Fibroblast of skin of left quadriceps (primary cell): ENCODE measurements at places on chromosomes 2 and 18.
A peak's percentile ranks its signal among the peaks of the same experiment; 100 is the strongest.

- peak; percentile 79 for DNase-seq
Measured at GRCh38 chr2:235300368-235301201, 193.3 kb upstream of the AGAP1 start.

DNA sequence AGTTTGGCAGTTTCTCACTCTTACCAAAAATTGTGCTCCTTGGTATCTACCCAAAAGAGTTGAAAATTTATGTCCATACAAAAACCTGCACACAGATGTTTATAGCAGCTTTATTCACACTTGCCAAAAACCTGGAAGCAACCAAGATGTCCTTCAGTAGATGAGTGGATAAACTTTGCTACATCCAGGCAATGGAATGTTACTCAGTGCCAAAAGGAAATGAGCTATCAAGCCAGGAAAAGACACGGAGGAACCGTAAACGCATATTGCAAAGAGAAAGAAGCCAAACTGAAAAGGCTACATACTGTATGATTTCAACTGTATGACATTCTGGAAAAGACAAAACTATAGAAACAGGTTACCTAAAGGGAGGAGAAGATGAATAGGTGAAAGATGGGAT, 36.1 kb downstream of the TMEM163 start:
- no peak for DNase-seq

DNA sequence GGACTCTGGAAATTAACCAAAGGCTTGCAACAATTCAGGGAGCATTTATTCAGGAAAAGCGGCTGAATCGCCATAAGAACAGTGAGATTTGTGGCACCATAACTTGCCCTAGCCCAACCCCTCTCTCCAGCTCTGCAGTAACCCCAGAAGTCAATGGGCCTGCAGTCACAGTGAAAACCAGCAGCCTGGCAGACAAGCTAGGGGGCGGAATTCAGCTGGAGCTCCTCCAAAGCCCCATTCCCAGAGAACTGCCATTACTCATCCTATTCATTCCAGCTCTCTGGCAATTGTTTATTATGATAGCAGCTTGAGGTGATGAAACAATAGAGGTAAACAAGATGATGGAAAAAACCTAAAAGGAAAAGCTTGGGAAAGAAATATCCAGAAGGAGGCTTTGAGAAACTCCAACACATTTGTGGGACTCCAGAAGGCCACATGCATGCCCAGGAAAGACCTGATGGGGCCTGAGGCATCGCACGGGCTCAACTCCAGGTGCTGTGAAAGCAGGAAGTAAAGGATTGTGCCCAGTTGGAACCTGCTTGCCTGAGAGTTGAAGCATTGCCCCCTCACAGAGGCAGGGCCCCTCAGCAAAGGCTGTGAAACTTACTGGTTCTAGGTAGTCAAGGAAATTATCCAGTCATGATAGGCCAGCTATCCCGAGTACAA, 126.7 kb downstream of the TWIST2 start:
- DNase-seq = peak; percentile 76

GRCh38 chr18:11521853-11522252, 87.5 kb upstream of the SLC35G4 start:
- DNase-seq = no peak

DNA sequence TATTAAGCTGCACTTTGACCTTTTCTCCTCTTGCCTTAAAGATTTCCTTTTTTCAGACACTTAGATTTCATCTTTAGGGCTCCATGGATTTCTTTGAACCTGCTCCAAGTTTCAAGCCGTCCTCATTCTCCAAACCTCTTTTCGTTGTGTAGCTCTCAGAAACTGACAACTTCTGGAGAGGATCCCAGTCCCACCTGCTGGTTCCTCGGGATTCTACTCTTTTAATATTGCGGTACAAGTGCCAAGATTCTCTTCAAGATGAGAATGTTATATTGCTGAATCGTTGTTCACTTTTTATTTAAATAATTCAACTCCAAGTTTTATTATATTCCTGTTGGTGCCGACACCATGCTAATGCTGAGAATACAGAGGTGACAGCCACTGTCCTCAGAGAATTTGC, 141.1 kb downstream of the CDH20 start:
- DNase-seq = no peak

DNA sequence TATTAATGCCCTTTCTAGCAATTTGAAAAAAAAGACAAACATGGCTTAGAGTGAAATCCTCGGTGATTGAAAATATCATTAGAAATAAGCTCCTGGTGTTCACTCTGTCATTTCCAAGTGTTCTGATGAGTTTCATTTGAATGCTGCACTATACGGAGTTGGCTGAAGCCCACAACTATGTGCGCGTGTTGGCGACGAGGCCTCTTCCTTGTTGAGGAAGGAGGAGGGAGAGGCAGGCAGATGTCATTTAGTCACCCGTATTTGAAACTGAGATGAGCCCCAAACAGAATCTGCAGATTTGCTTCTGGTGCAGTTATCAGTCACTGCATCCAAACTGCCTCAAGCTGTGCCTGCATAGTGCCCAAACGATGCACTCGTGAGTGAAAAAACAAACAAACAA, 23.5 kb upstream of the SKOR2 start:
- no peak for DNase-seq

GRCh38 chr18:47865183-47865582, 65.3 kb downstream of the SMAD2 start:
- no peak for DNase-seq

DNA sequence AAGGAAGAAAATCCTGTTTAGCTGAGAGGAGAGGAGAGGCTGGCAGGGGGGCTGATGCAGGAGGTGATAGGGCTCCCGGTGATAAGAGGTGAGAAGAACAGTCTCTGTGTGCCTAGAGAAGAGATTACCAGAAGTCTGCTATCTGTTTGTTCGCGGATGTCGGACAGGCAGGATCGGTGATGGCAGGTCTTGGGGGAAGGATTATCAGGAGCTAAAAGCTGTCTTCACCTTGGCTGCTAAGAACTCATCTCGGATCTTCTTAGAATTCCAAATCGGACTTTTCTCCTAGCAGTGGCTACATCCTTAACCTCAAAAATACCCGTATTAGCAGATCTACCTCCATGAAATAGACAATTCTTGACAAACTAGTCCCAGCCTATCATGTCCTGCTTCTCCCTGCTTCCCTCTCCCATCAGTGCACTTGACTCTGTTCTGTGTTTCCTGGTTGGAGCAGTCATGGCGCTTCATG, 282.1 kb upstream of the TRIB2 start:
- DNase-seq = no peak

DNA sequence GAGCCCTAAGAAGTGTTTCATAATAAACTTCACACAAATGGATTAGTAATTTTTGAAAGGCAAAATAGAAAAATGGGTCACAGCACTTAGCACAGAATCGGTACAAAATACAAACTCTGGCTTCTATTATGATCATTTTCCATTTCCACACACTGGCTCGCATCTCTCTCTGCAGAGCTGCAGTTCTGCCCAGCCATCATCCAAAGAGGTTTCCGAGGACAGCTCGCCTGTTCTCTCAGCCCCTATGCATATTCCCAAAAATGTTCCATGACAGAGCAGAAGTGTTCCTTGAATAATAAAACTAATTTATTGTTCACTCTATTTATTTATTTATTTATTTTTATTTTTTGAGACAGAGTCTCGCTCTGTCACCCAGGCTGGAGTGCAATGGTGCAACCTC, 115.6 kb downstream of the AP1S3 start:
- no peak for DNase-seq

GRCh38 chr2:207718521-207718920, 7.1 kb downstream of the CCNYL1 start:
- DNase-seq = no peak

DNA sequence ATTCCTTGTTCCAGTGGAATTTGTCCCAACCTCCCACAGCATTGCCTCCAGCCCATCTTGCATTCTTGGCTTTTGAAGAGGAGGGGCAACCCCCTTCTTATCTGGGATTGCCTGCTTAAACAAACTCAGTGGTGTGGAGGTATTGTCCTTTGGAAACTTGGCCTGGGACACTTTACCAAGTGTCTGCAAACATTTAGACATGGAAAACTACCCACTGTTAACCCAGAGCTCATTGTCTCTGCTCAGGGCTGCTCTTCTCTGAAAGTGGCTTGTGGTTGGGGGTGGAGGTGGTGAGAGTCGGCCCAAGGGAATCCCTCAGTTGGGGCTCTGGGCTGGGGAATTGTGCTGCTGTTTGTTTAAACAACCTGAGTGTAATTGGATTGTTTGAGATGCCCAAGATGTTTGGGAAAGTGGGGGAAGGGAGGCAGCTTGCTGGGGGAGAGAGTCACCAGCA, 178.3 kb upstream of the GATA6 start:
- DNase-seq = no peak

- DNase-seq = peak; percentile 63
Measured at GRCh38 chr2:199100326-199101110, 357.2 kb downstream of the SATB2 start.

- no peak for DNase-seq
Measured at GRCh38 chr2:72198532-72199241, 51.0 kb upstream of the CYP26B1 start.

GRCh38 chr2:47401789-47402554, 984 bp upstream of the MSH2 start:
- no peak for DNase-seq

DNA sequence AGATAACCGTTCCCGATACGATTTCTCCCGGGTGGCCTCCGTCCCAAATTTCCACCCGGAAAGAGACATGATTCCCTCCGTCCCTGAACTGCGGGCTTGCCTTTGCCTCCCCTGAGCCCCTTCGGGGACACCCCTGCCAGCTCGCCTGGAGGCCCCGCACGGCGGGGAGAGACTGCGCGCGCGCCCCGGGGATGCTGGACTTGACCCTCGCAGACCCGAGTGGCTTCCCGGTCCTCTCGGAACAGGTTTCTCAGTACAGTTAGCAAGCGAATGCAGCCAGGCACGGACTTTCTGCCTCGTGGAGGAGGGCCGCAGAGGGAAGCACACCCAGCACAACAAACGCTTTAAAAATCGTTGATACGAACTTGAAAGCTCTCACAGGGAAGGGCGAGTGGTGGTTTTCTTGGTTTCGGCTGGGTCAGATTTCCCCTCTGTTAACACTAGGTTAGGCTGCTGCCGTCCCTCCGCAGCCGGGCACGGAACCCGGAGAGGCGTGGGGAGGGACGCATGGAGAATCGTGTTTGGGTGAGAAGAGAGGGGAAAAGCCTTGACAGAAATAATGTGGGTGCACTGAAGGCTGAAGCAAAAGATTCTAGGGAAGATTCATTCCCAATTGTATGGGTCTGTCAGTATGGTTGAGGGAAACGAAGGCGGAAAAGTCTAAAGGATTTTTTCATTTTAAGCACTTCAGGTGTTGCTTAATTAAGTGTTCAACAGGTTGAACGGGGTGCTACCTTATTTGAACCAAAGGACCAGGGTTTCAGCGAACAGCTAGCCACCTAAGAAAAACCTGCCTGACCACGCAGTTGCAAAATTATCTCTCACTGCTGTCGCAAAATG, 916 bp downstream of the TNFRSF11A start:
- no peak for DNase-seq

- no peak for DNase-seq
Measured at GRCh38 chr2:238754259-238754658, 93.6 kb upstream of the TWIST2 start.

- DNase-seq = no peak
Measured at GRCh38 chr18:29928081-29928480, 1114.5 kb downstream of the DSC3 start.

- DNase-seq = no peak
Measured at GRCh38 chr18:56841836-56842235, 190.7 kb downstream of the WDR7 start.

GRCh38 chr2:28604284-28604843, 108.5 kb downstream of the PLB1 start:
- DNase-seq = no peak

- DNase-seq = no peak
Measured at GRCh38 chr2:109351164-109351756, 222.3 kb downstream of the SH3RF3 start.

- no peak for DNase-seq
Measured at GRCh38 chr2:130837811-130838565, 1.3 kb downstream of the ARHGEF4 start.

DNA sequence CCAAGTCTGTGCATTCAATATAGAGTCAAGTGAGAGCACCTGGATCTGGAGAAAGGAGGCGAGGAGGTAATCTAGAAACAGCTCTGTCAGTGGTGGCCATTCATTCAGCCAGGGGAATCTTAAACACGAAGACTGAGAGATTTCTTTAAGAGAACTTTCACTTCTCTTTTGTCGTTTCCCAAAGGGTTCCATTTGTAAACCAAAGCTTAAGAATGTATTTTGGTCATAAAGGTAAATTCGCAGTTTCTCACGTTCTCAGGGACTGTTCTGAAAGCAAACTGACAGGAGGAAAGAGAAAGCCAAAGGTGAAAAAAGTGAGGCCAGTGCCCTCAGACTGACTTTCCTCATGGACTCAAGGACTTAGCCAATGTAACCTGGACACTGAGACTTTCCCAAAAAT, 513.5 kb downstream of the CMPK2 start:
- DNase-seq = no peak

GRCh38 chr2:10897956-10898355, 13.8 kb upstream of the KCNF1 start:
- no peak for DNase-seq

DNA sequence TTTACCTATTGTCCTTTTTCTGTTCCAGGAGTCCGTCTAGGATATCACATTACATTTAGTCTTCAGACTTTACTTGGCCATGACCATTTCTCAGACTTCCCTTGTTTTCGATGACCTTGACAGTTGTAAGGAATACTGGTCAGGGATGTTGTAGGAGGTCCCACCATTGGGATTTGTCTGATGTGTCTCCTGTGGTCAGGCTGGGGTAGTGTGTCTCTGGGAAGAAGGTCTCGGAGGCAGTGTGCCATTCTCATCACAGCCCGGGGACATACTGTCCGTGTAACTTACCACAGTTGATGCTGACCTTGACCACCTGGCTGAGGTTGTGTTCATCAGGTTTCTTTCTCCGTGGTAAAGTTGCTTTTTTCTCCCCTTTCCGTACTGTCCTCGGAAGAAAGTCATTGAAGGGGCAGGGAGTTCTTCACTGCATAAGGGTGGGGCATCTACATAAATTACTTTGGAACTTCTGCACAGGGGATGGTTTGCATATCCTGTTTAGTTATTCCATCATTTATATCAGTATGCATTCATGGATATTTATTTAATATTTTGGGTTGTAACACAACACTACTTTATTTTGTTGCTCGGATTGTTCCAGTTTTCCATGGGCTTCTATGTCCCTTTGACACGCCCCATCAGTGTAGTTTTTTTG, 41.2 kb downstream of the ZNF532 start:
- no peak for DNase-seq

DNA sequence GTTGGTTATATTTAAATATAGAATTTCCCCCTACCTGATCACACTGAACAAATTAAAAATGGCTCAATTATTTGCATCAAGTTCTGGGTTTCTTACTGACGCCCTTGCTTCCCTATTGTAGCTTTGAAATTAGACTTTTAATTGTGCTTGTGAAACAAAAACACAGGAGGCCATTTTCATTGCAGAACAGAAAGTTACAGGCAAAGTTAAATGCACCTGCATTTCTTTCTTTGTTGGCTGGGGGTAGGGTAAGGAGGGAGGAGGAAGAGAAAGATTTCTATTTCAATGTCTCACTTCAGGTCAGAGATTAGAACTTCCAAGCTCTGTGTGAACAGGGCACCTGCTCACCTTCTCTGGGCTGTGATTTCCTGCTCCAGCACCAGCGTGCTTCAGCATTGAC, 199.6 kb downstream of the BCL11A start:
- DNase-seq = no peak

GRCh38 chr2:101802329-101802728, 104.8 kb downstream of the MAP4K4 start:
- DNase-seq = no peak

- no peak for DNase-seq
Measured at GRCh38 chr2:174554529-174555150, 43.0 kb downstream of the WIPF1 start.
